NCI-H1417 (cell line): ENCODE measurements at places on chromosomes 5 and 9.

DNA sequence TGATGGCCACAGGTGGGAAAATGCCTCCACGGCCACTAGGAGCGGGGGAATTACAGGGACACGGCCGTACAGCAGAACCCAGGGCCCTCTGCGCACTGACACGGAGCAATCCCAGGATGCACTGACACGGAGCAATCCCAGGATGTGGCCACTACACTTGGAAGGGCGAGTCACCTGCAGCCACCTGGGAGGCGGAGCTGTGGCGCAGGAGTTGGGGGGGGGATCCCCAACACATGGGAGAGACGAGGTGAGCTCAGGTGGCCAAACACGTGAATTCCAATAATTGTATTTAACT lies 6.8 kb downstream of the CLPTM1L start:
- no peak for DNase-seq

DNA sequence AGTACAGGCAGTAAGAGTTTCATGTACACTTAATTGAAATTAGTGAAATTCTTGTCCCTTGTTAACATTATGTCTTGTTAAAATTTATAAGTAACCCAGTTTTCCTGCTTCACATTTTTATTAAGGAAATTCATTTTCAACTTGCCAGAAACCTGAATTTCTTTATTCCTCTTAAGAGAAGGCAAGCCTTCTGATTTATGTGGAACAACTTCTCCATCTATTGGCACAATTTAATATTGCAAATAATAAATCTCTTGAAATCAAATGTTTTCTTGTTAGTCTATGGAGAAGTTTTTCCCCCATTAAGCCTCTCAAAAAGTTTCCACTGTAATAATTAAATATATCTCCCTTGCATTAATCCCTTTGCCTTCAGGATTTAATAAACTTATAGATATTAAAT lies 33.8 kb upstream of the ACO1 start:
- DNase-seq: no peak

- DNase-seq: no peak
Measured at GRCh38 chr5:82952326-82952725, 124.9 kb downstream of the TMEM167A start.

DNA sequence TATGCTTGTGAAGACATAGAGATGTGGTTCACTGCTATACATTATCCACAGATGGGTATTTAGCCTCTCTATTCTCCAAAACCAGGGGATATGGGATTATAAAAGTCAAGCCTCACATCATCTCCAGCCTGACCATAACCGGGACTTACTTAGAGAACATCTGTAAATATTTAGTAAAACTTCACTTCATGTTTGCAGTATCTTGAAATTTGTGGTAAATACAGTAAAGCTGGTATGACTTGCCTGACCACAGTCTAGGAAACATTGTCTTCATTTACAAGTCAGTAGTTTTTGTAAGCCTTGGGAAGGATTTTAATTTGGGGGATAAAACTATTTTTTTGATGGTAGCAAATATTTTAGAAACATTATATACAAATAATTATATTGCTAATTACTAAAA lies 64.2 kb downstream of the MAST4 start:
- DNase-seq: no peak

- DNase-seq: no peak
Measured at GRCh38 chr9:126671983-126672382, 58.3 kb downstream of the LMX1B start.

GRCh38 chr9:93899609-93900435 lies 55.3 kb downstream of the BARX1 start:
- DNase-seq: no peak

DNA sequence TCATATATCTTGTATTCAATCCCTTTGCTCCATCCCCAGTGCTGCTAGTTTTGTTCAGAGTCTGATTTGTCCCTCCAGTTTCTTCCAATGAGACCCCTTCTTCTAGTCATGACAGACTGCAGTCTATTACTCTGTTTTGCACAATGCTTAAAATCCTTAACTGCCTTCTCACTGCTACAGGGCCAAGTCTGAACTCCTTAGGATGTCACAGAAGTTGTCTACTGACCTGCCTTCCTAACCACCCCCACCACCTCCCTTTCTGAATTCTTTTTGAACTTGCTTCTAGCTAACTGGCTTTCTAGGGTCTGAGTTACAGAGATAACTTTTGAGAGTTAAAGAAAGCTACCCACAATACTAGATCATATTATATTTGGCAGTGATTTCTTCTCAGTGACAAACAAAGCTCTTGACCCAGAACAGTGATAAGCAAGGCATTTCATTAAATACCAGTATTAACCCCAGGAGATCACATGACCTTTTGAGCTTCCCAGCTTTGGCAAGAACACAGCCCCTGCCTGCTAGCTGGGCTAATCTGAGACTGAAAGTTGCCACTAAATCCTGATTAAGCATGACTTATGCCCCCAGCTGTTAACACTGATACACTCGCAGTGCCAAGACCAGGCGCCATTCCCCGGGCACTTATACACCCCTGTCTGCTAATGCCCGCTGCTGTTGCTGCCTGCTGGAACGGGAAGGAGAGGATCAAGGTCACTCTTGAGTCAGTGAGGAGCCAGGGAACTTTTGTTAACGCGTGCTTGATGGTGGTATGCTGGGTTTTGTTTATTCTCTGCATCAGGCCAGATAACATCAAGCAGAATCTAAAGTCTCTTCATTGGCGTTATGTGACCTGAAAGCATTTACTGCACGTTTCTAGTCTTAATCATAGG lies 36.4 kb upstream of the ADAMTSL1 start:
- DNase-seq: peak; percentile 42

- DNase-seq: no peak
Measured at GRCh38 chr9:6149315-6149714, 66.3 kb upstream of the IL33 start.

GRCh38 chr9:137776306-137776995 lies 101.1 kb upstream of the CACNA1B start:
- DNase-seq: no peak

DNA sequence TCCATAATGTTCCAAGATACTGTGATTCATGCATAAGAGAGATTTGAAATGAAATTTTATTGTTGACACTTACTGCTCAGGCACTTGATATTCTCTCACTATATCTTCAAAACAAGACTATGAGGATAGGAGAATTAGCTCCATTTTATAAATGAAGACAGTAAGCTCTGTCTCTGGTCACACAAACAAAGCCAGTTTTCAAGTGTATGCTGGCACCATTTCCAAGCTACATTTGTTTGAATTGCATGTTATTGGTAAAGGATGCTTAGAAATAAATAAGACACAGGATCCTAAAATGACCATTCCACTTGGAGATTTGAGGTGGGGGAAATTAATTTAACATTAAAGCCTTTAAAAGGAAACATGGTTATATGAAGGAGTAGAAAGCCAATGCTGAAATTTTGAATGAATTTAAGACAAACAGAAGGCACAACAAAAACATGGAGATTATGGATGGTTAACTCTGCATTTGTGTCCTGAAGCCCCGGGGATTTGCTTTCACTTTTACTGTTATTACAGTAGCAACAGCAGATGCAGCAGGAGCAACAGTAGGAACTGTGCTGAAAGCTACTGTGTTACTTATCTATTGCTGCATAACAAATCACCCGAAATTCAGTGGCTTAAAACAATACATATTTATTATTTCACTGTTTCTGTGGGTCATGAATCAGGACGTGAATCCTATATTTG lies 79.7 kb upstream of the ASTN2 start:
- DNase-seq: peak; percentile 17

DNA sequence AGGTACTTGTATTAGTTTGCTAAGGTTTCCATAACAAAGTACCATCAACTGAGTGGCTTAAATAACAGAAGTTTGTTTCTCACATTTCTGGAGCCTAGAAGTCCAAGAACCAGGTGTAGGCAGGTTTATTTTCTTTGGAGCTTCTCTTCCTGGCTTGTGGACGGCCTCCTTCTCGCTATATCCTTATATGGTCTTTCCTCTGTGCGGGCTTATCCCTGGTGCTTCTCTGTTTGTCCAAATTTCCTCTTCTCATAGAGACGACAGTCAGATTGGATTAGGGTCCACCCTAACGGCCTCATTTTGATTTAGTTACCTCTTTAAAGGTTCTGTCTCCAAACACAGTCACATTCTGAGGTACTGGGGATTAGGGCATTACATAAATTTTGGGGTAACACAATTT lies 88.3 kb downstream of the RMI1 start:
- no peak for DNase-seq

- no peak for DNase-seq
Measured at GRCh38 chr5:171637811-171638210, 147.8 kb upstream of the SMIM23 start.

DNA sequence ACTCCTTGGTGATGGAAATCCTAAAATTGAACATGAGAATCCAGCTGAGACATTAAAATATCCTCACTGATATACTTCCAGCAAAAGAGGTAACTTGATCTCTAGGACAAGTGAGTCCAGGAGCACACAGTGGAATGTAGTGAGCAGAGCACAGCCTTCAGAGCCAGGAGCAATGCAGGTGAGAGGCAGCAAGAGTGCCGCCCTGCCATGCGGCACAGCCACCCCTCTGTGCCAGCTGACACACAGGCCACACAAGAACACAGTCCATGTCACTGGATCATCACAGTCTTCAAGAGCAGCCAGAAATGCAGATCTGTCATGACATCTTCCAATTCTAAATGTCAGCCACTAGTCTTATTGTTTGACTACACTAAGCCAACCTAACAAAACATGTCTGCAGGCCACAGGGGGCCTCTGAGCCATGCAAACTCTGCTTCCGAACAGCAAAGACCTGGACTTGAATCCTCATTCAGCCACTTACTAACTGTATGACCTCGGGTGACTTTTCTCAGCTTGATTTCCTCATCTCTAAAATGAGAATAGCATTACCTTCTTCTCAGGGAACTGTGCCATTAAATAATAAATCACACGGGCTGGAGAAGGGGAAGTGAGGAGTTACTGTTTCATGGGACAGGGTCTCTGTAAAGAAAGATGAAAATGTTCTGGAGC lies 47.0 kb downstream of the CCDC125 start:
- no peak for DNase-seq

DNA sequence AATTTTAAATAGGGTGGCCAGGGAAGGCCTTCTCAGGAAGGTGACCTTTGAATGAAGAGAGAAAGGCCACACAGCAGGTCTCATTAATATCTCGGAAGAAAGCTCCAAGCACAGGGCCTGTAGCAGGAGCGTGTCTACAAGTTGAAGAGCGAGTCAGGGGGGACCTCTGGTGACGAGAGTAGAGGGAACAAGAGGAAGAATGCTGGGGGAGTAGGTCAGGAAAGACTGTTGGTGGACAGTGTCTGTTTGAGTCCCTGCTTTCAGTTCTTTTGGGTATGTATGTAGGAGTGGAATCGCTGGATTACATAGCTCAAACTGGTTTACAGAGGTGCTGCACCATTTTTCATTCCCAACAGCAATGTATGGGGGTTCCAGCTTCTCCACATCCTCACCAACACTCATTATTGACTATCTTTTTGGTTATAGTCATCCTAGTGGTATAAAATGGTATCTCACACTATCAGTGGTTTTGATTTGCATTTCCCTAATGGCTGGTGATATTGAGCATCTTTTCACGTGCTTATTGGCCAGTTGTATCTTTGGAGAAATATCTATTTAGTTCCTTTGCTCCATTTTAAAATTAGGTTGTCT lies 55.8 kb downstream of the NUP214 start:
- no peak for DNase-seq

- no peak for DNase-seq
Measured at GRCh38 chr5:83530193-83530592, 58.6 kb downstream of the VCAN start.

GRCh38 chr5:52784737-52785136 lies 3.0 kb upstream of the ITGA1 start:
- no peak for DNase-seq

GRCh38 chr5:127092690-127093089 lies 19.4 kb upstream of the C5orf63 start:
- peak; percentile 13 for DNase-seq

GRCh38 chr5:112934366-112934663 lies 12.3 kb upstream of the REEP5 start:
- no peak for DNase-seq

- DNase-seq: no peak
Measured at GRCh38 chr5:124103671-124104070, 591.7 kb downstream of the CSNK1G3 start.

DNA sequence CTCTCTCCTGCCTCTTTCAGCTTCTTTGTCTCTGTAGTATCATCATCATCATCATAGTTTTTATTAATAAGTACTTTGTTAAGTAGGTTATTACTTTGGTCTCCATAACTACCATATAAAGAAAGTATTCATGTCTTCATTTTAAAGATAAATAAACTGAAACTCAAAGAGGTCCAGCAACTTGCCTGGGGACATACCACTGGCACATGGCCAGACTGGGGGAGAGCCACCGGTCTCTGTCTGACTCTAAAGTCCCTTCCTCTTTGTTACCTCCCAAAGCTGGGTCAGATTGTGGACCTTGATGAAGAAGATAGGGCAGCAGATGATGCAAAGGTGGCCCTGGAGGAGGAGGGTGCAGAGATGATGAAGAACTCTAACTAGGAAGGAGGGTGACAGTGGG lies 8.5 kb downstream of the CDX1 start:
- DNase-seq: no peak

- no peak for DNase-seq
Measured at GRCh38 chr9:136955202-136955942, 3.3 kb downstream of the LCN12 start.

GRCh38 chr5:132369474-132370180 lies at the start of gene SLC22A5:
SLC22A5 (plus strand) TSS chr5:132369710; CDS start chr5:132369973, 263 bp downstream.
- peak; percentile 62 for DNase-seq

GRCh38 chr5:120767178-120767820 lies 303.2 kb downstream of the PRR16 start:
- DNase-seq: no peak

- DNase-seq: no peak
Measured at GRCh38 chr5:172280929-172281328, 2.6 kb downstream of the UBTD2 start.

DNA sequence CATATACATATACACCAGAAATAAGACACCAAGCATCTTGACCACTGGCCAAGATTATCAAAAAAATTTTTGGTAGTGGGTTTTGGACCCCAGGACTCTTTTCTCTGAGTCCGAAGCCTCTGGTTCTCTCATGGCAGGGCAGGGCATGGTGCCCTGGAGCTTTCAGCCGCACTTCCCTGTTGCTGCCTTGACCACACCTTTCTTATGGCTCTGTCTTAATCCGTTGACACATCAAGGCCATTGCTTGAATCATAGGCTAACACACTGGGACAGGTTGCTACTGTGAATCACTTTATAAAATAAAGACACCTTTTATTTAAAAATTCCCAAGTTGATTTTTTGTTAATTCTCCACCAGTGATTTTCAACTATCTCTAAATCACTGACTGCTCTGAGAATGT lies 45.4 kb upstream of the CAST start:
- no peak for DNase-seq

DNA sequence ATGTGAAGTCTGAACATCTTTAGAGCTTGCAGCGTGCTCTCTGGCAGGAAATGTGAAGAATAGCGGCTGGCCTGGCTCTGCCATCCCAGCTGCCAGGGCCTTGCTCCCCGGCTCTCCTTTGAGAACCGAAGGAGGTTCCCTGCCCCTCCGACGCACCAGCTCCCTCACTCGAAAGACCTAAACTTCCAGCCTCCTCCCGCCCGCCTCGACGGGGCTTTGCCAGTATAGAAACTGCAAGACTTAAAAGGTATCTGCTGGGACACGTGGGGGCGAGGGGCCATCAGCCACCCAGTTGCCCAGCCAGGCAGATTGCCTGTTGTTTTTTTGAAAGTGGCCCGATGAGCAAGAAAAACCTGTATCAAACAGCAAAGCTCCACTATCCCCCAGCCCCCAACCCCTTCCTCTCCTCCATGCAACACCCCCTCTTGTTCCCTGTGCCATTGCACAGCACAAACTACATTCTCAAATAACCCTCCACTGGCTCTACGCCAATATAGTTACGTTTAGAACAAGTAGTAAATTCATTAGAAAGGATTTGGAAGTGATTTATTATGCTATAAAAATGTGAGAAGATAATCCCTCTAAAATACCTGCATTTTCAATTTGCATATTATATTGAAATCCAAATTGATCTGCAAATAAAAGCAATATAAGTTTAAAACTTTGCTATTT lies 331.9 kb downstream of the MED10 start:
- DNase-seq: no peak
